ENCODE measurements at places on chromosomes 5 and 9.

GRCh38 chr9:127155314-127155960, 33.0 kb upstream of the ANGPTL2 start:
- DNase-seq = no peak

DNA sequence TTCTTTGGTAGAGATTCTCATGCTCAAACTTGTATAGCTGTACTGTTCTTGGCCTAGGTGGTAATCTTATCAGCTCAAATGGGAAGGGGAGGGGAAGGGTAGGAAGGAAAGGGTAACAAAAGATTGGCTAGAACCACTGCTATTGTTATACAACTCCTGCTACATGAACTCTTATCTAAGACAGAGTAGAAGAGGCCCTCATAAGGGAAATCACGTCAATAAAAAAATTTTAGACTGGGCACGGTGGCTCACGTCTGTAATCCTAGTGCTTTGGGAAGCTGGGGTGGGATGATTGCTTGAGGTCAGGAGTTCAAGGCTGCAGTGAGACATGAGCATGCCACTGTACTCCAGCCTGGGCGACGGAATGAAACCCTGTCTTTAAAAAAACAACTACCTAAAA, 15.9 kb downstream of the STOM start:
- DNase-seq = no peak

DNA sequence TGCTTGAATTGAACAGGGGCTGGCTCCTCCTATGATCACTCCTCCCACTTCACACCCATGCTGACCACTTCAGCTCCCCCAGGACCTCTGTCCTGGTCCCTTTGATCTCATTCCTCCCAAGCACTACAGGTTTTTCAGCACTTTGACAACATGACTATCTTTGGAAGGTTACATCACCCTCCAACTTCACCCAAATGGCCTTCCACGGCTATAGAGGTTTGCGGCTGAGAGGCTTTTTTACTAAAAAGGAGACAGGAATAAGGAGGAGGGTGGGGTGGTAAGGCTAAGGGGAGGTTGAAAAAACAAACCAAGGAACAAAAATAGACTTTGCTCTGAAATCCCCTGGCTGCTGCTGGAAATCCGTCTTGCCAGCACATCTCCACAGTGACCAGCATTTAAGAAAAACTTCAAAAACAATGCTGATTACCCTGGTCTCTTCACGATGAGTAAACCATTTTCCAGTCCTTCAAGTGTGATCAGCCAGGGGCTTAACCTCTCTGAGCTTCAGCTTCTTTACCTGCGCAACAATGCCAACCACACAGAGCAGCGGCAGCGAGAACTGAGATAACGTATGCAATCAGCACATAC, 102.7 kb downstream of the DPYSL3 start:
- no peak for DNase-seq

DNA sequence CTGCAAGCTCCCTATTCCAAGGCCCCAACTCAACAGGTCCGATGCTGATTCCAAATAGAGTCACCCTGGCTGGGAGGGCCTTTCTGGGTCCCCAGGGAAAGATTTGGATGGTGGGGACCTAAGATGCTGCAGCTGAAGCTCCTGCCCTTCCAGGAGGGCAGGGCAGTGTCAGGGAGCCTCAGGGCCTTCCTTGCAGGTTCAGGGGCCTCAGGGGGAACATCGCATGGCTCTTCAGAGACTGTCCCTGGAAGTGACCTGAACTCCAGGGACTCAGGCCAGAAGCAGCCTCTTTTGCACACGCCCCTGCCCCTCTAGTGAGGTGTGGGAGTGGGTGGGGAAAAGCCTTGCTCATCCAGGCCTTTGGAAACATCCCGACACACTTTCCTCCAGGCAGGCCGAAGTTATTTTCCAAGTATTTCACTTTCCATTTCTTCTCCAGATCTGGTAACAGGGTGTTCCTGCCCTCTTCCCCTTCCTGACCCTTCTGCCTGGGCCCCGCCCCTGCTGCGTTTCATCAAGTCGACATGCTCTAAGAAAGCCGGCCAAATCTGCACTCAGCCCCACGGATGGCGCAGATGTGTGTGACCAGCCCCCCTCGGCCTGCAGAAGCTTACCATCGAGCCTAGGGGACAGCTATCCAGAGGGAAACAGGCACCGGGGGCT, 159.5 kb downstream of the FGF18 start:
- DNase-seq = no peak
